ENCODE measurements at places on chromosomes 4 and X.

- DNase-seq = no peak
Measured at GRCh38 chr4:146294776-146295175, 80.4 kb downstream of the REELD1 start.

GRCh38 chr4:77703666-77704065 lies 98.0 kb downstream of the CXCL13 start:
- no peak for DNase-seq

DNA sequence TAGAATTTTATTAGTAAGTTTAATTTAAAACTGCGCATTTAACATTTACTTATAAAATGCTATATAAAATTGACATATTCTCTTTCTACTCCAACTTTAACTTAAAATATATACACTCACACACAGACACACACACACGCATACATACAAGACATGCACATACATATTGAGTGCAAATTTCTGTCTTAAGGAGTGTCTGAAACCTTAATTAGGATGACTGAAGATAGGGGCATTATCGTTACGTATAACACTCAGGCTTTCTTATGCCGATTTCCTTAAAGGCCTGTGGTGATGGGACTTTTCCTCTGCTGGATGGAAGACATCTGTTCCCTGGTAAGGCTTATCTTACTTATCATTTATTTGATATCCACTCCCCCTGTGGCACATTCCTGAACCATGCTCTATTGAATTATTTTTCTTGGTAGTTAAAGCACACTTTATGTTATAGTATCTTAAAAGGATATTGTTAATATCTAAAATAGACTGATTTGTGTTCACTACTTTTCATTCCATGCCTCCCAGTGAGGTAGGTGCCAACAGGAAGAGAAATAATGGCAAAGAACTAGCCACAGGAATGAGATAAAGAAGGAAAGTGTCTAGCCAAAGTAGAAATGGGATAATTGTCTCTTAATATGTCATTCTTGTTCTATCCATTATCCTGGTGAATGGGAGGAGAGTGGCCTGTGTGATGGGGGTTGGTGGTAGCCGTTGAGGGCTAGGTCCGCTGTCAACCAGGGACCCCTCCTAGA lies 92.9 kb upstream of the GPRIN3 start:
- no peak for DNase-seq

DNA sequence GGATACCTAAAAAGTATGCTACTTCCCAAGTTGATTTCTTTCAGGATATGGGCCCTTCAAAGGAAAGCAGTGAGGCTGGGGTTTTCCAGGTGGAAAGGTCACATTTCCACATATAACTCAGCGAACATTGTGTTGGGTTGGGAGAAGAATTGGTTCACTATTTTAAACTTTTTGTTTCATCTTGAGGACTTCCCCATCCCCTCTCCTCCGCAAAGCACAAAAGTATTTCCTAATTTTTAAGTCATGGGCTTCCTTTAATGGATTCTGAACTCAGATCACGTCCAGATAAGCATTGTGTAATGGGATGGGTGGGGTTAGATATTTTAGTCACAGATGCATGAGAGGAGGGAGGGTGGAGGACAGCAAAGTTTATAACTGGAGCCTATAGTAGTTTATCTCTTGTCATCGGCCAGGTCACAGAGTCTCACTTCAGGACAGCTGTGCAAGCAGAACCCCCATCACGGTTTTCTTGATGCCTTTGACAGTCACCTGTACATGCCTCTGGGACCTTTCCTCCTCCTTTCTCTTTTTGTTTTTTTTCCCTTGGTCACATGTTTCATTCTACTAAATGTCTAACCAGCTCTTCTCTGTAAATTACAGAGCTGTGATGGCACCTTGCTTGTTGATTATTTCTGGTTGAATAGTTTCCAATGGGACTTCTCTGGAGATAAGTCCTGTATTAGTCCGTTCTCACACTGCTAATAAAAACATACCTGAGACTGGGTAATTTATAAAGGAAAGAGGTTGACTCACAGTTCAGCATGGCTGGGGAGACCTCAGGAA lies 115.4 kb downstream of the PTTG2 start:
- DNase-seq = no peak

Data from left hindlimb (tissue), 1 donor.